ENCODE measurements at places on chromosomes 12 and 14.

DNA sequence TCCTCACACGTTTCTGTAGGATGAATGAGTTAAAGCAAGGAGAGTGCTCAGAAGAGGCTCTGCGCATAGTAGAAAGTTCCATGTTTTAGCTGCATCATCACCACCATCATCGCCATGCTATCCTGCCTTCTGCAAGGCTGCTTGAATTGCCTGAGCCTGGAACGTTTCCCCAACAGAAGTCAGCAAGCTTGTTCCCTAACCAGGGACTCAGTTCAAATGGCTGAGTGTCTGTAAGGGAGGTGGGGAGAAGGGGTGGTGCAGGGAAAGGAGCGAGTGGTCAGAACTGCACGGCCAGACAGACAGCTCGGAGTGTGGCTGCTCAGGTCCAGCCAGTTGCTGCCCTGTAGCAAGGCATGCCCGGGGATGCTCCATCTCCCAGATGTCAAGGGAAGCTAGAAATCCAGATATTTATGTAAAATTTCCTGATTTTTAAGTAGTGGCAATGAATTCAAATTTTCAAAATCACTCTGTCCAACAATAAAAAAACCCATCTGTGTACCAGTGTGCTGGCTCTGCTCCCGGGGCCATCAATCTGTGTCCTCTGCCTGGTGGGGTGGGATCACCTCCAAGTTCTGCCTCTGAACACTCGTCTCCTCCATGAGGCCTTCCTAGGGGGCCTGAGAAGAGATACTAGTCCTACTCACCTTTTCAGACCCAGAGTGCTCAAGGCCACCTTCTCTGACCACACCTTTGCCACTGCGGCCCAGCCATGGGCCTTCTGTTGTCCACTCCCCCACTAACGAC is 162.7 kb downstream of the FOXN3 start:
- DNase-seq = no peak
- H3K27ac ChIP-seq = no peak overlapping the region
- no peak overlapping the region for H3K4me3 ChIP-seq
- H3K36me3 ChIP-seq = no peaks in the 10 kb centered on the region
- H3K4me1 ChIP-seq = no peaks in the 10 kb centered on the region
- H3K27me3 ChIP-seq = no peaks in the 10 kb centered on the region

DNA sequence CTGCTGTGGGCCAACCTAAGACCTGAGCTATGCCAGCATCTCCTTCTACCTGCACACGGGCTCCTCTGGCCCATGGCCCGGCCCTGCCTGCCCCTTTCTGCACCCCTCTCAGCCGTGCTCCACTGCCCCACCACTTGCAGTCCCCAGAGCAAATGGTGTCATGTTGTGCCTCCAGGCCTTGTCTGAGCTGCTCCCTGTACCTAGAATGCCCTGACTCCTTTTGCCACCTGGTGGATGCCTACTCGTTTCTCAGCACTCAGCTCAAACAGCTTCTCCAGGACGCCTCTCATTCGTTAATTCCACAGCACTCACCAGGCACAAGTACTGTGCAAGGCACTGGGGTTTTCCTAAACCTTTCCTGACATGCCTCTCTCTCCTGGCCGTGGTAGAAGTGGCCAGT is 63.2 kb upstream of the PNMA1 start:
- no peak overlapping the region for H3K4me3 ChIP-seq
- DNase-seq = no peak
- peaks cover 39% of the 10 kb centered on the region for H3K4me1 ChIP-seq
- no peak overlapping the region for H3K27ac ChIP-seq
- no peaks in the 10 kb centered on the region for H3K36me3 ChIP-seq

- no peaks in the 10 kb centered on the region for H3K27me3 ChIP-seq
- no peak overlapping the region for H3K27ac ChIP-seq
- DNase-seq = no peak
- H3K4me3 ChIP-seq = no peak overlapping the region
- peaks cover 21% of the 10 kb centered on the region for H3K4me1 ChIP-seq
Measured at GRCh38 chr12:22410486-22410885, 76.0 kb upstream of the ST8SIA1 start.

- no peaks in the 10 kb centered on the region for H3K27me3 ChIP-seq
- no peaks in the 10 kb centered on the region for H3K36me3 ChIP-seq
- H3K27ac ChIP-seq = no peak overlapping the region
- no peak overlapping the region for H3K4me3 ChIP-seq
Measured at GRCh38 chr14:26339381-26339780, 258.5 kb downstream of the NOVA1 start.

GRCh38 chr12:92582475-92582874 is 120.3 kb upstream of the PLEKHG7 start:
- no peak overlapping the region for H3K4me3 ChIP-seq
- no peaks in the 10 kb centered on the region for H3K4me1 ChIP-seq
- no peak overlapping the region for H3K27ac ChIP-seq
- no peaks in the 10 kb centered on the region for H3K27me3 ChIP-seq
- DNase-seq = no peak
- H3K36me3 ChIP-seq = no peaks in the 10 kb centered on the region

GRCh38 chr14:87989956-87990299 is 3.1 kb downstream of the GALC start:
- no peaks in the 10 kb centered on the region for H3K36me3 ChIP-seq
- H3K4me3 ChIP-seq = no peak overlapping the region
- no peaks in the 10 kb centered on the region for H3K27me3 ChIP-seq
- DNase-seq = no peak
- peaks cover 14% of the 10 kb centered on the region for H3K4me1 ChIP-seq

GRCh38 chr12:581321-581720 is 81.9 kb downstream of the NINJ2 start:
- no peak for DNase-seq
- H3K4me3 ChIP-seq = no peak overlapping the region
- no peaks in the 10 kb centered on the region for H3K36me3 ChIP-seq

DNA sequence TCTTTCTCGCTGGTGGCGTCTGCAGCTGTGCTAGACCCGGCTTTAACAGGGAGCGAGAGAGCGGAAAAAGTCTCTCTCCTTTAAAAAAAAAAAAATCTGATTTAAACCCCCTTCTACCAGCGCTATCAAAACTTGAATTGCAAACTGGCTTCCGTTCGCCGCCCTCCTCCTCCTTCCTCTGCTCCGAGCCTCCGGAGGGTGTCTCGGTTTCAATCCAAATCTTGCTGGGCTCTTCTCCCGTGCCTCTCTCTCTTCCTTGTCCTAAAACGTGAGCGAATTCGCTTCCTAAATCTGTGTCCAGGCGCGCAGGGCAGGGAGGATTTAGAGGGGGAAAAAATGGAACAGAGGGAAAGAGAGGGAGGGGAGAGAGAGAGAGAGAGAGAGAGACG is 272 bp downstream of the TBX3 start:
- DNase-seq = no peak
- peaks cover 48% of the 10 kb centered on the region for H3K27me3 ChIP-seq
- peaks cover 36% of the 10 kb centered on the region for H3K4me1 ChIP-seq
- no peaks in the 10 kb centered on the region for H3K36me3 ChIP-seq
- H3K27ac ChIP-seq = peak overlapping the region; percentile 55

GRCh38 chr12:78220811-78221210 is 390.1 kb downstream of the NAV3 start:
- no peak for DNase-seq
- no peaks in the 10 kb centered on the region for H3K4me1 ChIP-seq
- no peaks in the 10 kb centered on the region for H3K36me3 ChIP-seq
- no peak overlapping the region for H3K4me3 ChIP-seq
- no peak overlapping the region for H3K27ac ChIP-seq

DNA sequence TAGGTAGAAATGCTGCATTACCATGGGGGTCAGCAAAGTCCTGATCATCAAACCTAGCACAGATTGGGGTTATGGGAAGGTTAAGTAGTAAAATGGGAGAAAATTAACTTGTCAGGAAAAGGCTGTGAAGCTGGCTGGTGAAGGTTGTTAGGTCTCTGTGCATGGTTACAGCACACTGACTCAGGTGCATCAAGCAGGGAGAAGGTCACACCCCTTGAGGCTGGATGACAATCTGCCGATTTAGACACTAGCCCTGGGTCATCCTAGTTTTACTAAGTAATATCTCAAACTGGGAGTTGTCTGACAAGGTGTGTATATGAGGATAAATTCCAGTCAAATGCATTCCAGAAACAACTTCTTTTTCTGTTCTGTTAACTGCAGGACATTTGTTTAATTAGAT is 271.1 kb upstream of the LRIG3 start:
- H3K36me3 ChIP-seq = no peaks in the 10 kb centered on the region
- H3K27me3 ChIP-seq = no peaks in the 10 kb centered on the region
- H3K27ac ChIP-seq = no peak overlapping the region

GRCh38 chr12:53506450-53506785 is 866 bp downstream of the NPFF start:
- peaks cover 31% of the 10 kb centered on the region for H3K4me1 ChIP-seq
- H3K27me3 ChIP-seq = no peaks in the 10 kb centered on the region
- H3K27ac ChIP-seq = no peak overlapping the region
- no peak overlapping the region for H3K4me3 ChIP-seq
- peaks cover 4% of the 10 kb centered on the region for H3K36me3 ChIP-seq

- H3K4me1 ChIP-seq = peaks cover 5% of the 10 kb centered on the region
- no peaks in the 10 kb centered on the region for H3K27me3 ChIP-seq
- H3K36me3 ChIP-seq = no peaks in the 10 kb centered on the region
Measured at GRCh38 chr14:96177766-96178375, 26.8 kb upstream of the BDKRB2 start.

DNA sequence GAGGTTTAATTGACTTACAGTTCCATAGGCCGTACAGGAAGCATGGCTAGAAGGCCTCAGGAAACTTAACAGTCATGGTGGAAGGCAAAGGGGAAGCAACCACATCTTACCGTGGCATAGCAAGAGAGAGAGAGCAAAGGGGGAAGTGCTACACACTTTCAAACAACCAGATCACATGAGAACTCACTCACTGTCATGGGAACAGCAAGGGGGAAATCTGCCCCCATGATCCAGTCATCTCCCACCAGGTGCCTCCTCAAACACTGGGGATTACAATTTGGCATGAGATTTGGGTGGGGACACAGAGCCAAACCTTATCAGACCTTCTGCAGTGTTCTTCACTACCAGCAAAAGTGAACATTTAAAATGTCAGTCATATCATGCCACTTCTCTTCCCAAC is 58.9 kb downstream of the USP15 start:
- peaks cover 4% of the 10 kb centered on the region for H3K36me3 ChIP-seq
- no peaks in the 10 kb centered on the region for H3K4me1 ChIP-seq
- H3K4me3 ChIP-seq = no peak overlapping the region

DNA sequence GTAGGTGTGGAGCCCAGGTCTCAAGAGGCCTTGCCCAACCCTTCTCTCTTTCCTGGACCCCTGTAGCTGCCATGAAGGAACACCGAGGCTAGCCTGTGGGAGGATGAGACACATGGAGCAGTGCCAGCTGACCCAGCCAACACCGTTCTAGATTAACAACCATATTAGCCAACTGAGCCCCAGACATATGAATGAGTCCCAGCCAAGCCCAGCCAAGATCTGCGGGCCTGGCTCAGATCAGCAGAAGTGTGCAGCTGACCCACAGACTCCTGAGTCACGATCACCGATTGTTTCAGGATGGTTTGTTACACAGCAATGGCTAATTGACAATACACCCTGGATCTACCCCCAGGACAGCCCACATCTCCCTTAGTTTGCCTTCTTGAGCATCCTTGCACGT is 82.1 kb downstream of the NTF3 start:
- H3K27me3 ChIP-seq = no peaks in the 10 kb centered on the region
- no peak overlapping the region for H3K27ac ChIP-seq
- H3K4me1 ChIP-seq = no peaks in the 10 kb centered on the region

DNA sequence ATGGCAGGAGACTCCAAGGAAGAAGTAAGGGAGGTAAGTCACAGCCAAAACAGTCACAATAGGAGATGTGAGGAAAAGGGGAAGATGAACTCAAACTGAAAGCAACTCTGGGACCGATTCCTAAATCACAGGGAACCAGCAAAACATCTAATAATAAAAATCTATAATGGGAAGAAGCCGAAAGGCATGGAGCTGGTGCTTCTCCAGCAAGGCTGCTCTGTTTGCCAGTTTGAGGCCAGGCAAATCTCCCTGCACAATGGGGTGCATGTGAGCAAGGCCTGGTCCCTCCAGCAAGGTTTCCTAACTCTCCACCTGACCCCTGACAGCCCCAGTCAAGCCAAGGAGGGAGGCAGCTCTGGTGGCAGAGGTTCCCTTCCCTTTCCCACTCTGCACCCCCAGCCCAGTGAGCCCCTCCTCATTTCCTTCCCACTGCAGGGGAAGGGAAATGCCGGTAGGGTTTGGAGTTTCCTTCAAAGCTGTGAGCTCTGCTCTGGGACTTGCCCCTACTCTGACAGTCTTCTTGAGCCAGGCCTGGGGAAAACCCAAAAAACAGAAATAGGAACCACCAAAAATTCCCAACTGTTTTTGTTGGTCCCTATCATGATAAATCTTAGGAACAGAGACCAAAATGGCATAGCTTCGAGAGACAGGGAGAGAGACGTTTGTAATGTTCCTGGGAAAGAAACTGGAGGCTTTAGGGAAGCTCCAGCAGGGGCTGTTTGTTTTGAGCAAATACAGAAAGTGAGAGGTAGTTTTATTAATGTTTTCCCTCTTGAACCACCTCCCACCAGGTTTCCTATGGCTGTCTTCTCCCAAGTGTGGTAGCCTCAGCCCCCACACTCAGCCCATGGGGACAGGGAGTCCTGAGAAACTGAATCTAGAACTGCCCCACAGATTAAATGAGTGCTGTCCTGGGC is 34.6 kb downstream of the FMNL3 start:
- DNase-seq = no peak
- no peaks in the 10 kb centered on the region for H3K36me3 ChIP-seq
- H3K4me1 ChIP-seq = peaks cover 32% of the 10 kb centered on the region
- no peak overlapping the region for H3K4me3 ChIP-seq
- peak overlapping the region; percentile 81 for H3K27ac ChIP-seq

DNA sequence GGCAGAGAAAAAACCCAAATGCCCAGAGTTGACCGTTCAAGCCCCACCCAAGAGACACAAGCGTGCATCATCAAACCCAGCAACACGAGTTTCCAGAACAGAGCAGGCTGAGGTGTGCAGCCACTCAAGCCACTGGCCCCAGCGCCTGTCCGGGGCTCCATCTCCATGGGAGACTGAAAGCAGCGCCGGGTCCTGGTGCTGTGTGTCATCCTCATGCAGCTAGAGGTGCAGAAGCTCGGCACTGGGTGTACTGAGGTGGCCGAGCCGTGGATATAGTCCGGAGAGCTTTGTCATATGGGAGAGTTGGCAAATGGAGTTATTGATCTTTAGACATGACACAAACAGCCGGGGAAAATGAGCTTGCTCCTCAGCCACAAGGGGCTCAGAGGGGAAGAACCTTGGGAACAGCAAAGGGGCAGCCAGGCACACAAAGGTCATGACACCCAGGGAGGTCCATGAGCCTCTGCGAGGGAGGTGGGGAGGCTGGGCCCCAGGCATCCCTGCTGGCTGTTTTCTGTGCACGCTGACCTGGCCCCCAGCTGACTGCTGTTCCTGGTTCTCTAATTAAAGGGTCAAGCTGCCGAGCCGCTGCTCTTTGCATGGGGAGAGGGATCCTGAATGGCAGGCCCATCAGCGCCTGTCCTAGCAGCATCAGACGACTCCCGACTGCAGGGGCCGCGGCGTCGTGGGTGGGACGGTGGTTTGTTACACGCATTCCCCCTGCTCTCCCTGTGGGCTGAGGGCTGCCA is 145.4 kb upstream of the SFSWAP start:
- H3K4me3 ChIP-seq = no peak overlapping the region
- peaks cover 10% of the 10 kb centered on the region for H3K4me1 ChIP-seq
- H3K27ac ChIP-seq = no peak overlapping the region
- no peak for DNase-seq
- no peaks in the 10 kb centered on the region for H3K36me3 ChIP-seq

GRCh38 chr14:104434214-104435076 is 145.1 kb upstream of the C14orf180 start:
- no peak overlapping the region for H3K4me3 ChIP-seq
- H3K27me3 ChIP-seq = no peaks in the 10 kb centered on the region
- H3K27ac ChIP-seq = no peak overlapping the region
- H3K36me3 ChIP-seq = no peaks in the 10 kb centered on the region
- H3K4me1 ChIP-seq = peaks cover 26% of the 10 kb centered on the region

GRCh38 chr12:88604646-88605045 is 24.4 kb upstream of the KITLG start:
- no peaks in the 10 kb centered on the region for H3K4me1 ChIP-seq
- H3K27ac ChIP-seq = no peak overlapping the region
- H3K4me3 ChIP-seq = no peak overlapping the region
- H3K36me3 ChIP-seq = no peaks in the 10 kb centered on the region

Data from body of pancreas (tissue), 4 donors.